ENCODE measurements at places on chromosomes 6 and 20.
A peak's percentile ranks its signal among the peaks of the same experiment; 100 is the strongest.

- no peak for DNase-seq
These were observed 15.3 kb downstream of the CEP85L start for GRCh38 chr6:118635909-118636735.

DNA sequence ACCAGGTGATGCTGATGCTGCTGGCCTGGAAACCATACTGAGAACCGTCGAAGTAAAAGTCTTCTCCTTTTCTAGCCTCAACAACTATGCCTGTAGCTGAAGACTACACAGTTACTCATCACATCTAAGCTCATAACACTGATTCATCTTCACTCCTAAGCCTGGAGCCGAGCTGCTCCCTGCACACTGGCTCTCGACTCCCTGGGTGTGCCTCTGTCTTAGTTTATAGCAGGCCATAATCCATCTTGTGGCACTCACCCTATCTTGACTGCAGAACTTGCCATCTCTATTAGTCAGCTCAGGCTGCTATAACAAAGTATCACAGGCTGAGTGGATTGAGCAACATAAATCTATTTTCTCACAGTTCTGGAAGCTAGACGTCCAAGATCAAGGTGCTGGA is 191.0 kb downstream of the UNC5CL start:
- no peak for DNase-seq

GRCh38 chr6:134778431-134778830 is 171.5 kb downstream of the ALDH8A1 start:
- no peak for DNase-seq

DNA sequence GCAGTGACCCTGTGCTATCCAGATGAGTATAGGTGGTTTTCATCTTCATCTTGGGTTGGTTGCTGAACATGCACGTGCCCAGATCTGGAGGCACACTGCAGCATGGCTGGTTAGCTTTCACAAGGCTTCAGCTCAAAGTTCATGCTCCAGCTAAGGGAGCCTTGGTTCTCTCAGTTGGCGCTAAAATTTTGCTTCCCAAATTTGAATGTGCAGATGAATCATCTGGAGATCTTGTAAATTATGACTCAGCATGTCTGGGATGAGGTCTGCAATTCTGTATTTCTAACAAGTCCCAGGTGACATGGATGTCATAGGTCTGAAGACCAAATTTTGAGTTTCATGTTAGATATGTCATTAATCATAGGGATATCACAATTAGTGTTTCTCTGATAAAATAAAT is 230.8 kb downstream of the FOXA2 start:
- DNase-seq: no peak

DNA sequence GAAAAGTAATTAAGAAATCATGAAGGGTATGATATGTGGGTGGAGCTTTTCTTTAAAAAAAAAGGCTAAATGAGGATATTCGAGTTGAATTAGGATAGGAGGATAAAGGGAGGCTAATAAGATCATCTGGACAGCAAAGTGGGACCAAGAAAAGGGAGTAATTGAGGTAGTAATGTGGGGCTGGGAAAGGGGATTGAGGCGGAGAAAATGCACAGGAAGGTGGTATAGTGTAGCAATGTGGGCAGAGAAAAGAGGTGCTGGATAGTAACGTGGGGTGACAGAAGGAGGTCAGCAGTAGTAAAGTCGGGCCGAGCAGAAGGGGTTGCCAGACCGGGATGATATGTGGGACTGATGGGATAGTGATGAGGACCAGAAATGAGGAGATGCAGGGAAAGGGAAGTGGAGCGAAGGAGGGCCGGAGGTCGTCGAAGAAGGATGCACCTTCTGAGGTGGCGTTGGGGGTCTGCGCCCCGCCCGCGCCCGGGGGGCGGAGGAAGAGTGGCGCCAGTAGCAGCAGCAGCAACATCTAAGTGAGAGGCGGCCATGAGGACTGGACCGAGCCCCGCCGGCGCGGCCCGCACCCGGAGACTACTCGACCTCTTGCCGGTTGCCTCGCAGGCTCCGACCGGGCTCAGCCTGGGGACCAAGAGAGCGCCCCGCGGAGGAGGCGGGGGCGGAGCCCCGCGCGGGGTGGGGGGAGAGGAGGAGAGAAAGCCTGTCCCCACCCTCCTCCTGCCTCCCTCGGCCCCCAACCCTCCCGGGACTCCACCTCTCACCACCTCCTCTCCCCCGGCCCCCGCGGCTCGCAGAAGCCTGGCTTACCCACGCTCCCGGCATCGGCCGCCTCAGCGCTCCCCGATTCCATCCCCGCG is 887 bp downstream of the GABBR1 start:
- peak; percentile 67 for DNase-seq

GRCh38 chr20:22004946-22005345 is 299.5 kb downstream of the PAX1 start:
- no peak for DNase-seq

GRCh38 chr6:39950125-39950720 is 16.0 kb upstream of the MOCS1 start:
- DNase-seq: no peak

DNA sequence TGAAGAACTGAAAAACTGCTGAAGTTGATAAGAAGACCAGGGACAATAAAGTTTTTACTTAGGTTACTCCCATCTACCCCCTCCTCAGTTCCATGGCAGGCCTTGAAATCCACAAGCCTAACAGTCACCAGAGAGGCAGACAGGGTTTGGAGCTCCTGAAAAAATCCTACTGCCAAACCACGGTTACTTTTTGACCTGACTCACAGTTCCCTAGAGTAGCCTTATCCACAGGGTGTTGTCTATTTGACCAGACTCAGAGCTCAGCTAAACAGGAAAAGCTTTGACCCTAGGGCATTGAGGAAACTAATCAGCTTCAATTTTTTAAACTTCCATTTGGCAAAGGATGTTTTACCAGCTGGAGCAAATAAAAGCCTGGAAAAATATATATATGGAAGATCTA is 257.7 kb upstream of the NT5E start:
- no peak for DNase-seq

DNA sequence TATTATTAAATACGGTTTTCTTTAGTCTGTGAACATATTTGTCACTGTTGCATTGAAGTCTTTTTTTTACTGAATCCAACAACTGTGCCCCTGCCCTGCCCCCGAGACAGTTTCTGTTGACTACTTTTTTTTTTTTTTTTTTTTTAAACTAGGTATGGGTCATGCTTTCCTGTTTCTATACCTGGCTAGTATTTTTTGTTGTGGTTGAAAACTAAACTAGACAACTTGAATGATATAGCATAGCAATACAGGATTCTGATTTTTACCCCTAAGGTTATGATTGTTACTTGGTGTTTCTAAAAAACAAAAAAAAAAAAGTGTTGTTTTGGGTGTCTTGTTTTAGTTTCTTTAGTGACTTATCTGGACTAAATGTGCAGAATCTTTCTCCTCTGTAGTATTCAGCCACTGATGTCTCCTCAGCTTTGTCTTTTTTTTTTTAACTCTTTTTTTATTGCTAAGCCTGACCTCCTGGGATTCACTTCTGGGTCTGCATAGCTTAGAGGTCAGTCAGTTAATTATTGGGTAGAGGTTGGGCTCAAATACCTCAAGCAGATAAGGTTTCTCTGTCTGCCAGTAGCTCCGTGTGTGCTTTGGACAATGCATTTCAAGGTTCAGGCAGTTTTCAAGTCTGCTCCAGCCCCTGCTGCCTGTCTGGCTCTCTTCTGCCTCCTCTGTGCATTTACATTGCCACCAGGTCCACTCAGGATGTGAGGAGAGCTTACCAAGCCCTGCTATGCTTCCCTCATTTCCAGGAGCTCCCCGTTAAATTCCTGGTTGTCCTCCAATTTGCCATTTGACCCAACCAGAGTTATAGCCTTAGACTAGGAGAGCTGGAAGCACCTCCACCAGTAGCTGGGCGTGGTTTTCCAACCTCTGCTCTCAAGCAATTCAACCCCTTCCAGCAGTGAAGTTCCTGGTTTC is 91.4 kb downstream of the SYNDIG1 start:
- no peak for DNase-seq

- no peak for DNase-seq
These were observed 411.8 kb upstream of the SULF2 start for GRCh38 chr20:48197066-48197465.

DNA sequence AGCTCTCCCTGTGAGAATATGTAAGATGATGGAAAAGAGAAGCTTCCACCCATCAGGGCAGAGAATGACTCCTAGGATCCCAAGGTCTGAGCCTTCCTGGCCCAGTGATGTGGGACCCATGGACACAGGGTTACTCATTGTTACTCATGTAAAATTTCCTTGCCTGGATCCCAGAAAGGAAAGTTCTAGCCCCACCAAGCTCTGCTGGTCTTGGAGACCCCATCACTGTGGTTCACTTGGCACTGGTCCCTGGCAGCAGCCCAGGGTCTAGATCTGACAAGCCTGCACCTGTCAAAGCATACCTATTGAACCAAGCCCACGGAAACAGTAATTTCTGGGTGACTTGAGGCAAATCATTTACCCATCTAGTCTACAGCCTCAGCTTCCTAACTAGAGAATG is 22.1 kb downstream of the MDGA1 start:
- no peak for DNase-seq

- DNase-seq: no peak
These were observed 36.8 kb upstream of the BHLHE23 start for GRCh38 chr20:63043348-63044203.

GRCh38 chr6:16398587-16398986 is 160.2 kb downstream of the GMPR start:
- no peak for DNase-seq

DNA sequence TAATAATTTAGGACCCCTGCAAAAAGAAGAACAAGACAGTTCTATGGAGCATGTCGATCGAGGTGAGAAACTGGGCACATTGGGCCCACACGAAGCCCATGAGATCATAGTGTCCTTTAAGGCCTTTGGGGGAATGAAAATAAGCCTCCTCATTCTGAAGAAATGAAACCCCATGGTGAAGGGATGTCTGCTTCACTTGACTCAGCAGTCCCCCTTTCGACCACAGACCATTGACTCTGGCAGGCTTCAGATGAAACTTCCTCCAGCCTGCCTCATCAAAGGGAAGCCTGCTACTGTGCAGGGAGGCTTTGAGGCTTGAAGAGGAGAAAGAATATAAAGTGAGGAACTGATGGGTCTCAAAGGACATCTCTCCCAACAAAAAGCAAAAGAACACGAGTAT is 144.2 kb upstream of the FBXL4 start:
- DNase-seq: peak; percentile 17

- no peak for DNase-seq
These were observed 724.2 kb downstream of the CD109 start for GRCh38 chr6:74420221-74420620.

DNA sequence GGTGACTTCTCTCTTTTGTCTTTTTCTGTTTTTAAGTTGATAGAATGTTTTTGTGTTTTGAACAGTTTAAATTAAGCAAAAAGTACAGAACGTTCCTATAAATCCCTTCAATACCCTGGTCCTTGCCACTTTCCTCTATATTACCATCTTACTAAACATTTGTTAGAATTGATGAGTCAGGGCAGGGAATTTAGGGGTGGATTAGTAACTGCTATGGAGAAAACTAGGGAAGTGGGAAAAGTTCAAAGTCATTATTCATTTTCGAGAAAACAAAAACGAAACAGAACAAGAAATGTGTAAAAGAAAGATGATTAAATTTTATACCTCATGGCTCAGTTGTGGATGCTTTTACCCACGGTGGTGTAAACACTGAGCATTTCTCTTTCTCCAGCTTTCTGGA is 240.4 kb upstream of the SULF2 start:
- no peak for DNase-seq

DNA sequence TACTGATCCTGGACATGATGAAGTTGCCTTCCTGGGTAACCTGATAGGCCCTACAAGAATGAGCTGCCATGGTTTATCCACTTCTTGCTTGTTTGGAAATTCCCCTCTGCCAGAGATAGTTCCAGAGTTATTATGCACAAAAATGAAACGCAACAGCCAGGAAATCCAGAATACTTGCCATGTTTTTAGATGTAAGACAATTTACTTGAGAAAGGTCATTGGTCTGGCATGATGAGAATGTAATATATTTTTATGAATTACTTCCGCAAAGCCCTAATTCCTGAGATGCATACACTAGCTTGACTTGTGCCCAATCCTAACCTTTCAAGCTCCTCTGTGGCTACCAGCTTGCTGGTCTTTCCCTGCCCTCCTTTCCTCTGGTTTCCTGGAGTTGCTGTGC is 27.9 kb upstream of the NT5E start:
- DNase-seq: no peak

DNA sequence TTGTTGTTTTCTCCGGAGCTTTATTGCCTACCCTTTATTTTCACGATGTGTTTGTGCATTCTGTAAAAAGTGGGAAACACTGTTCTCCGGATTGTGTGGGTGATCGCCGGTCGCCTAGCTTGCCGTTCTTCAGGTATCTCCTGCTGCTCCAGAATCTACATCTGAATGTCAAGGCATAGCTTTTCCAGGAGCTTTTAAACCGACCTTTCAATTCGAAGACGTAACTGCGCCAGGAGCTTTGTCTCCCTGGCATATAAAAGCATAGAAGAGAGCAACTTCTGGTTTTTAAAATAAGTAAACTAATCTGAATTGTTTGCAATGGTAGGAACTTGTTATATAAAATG is 96.0 kb downstream of the HFE start:
- no peak for DNase-seq

DNA sequence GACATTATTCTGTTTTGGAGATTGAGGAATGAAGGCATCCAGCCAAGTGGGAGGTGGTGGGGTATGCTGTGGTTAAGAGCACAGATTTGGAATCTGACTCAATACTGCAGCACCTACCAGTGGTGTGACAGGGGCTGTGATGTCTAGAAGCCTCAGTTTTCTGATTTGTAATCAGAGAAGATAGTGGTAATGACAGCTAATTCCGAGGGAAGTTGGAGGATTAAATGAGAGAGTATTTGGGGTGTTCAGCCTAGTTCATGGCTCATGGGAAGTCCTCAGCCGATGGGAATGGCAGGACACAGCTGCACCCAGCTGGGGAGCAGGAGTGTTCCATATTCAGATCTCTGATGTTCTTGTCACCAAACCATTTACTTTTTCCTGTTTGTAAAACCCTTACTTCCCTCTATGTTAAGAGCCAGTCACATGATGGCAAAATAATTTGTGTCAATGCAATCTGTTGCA is 9.3 kb downstream of the SLC9A8 start:
- DNase-seq: no peak

- peak; percentile 67 for DNase-seq
These were observed 42.9 kb downstream of the BCAS4 start for GRCh38 chr20:50837532-50838321.

GRCh38 chr6:39816747-39817146 is 24.6 kb downstream of the DAAM2 start:
- no peak for DNase-seq

DNA sequence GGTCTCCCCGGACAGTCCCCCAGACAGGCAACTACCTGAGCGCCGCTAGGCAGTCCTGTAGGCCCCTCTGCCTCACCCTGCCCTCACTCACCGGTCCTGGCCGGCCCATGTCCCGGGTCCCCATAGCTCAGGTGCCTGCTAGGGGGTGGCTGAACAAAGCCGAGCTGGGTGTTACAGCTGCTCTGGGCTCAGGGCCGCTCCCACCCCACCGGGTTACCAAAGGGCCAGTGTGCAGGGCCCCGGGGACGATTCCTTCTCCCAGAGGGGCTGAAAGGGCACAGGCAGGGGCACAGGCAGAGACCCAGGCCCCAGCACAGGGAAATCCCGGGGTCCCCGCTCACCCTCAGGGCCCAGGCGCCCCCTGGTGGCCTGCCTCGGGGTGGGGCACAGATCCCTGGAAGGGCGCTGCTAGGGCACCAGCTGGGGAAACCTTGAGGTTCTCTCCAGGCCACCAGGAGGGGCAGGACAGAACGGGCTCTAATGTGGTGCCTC is 118.4 kb downstream of the GRM4 start:
- DNase-seq: peak; percentile 79

GRCh38 chr20:54692168-54692887 is 216.9 kb downstream of the DOK5 start:
- DNase-seq: no peak
